ENCODE measurements at places on chromosomes 12 and 14.
A peak's percentile ranks its signal among the peaks of the same experiment; 100 is the strongest.

GRCh38 chr14:38616959-38617358, 361.1 kb upstream of the CLEC14A start:
- H3K27ac ChIP-seq = no peak overlapping the region
- no peaks in the 10 kb centered on the region for H3K27me3 ChIP-seq
- H3K36me3 ChIP-seq = no peaks in the 10 kb centered on the region
- peak; percentile 79 for DNase-seq

- H3K36me3 ChIP-seq = no peaks in the 10 kb centered on the region
- peak overlapping the region; percentile 37 for H3K27ac ChIP-seq
- DNase-seq = no peak
- peak overlapping the region; percentile 56 for H3K4me3 ChIP-seq
- H3K27me3 ChIP-seq = peaks cover 19% of the 10 kb centered on the region
- H3K4me1 ChIP-seq = peaks cover 10% of the 10 kb centered on the region
These were observed 1.0 kb downstream of the TMEM30B start for GRCh38 chr14:61280092-61280525.

DNA sequence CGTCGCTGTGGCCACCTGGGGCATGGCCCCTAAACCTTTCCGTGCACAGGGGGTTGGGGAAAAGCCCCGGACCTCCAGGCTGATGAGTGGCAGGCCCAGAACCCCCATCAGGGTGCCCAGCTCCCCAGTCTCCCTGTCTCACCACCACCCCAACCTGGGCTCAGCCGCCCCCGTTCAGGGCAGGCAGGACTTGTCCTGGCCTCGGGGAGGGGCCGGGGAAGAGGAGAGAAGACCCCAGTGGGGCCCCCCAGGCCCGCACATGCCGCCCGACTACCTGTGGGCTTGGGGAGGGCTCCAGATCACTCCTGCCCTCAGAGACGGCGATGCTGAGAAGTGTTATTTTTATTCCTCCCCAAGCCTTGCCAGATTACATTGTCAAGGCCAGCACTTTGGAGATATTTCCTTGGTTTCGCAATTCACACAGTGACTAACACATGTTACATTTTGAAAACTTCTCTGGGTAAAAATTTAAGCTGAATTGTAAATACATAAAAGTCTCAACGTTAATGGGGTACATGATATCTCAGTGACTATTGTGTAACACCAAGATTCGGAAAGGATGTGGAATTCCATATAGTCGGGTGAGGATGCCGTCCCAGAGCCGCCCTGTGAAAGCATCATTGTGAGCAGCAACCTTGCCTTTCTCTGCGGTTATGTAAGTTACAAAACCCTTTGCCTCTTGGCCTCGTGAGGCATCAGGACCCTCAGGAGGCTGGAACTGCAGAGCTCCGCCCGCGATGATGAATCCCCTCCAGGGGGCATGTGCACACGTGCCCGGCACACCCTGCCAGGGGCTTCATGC, 85.6 kb upstream of the DIO3 start:
- H3K4me3 ChIP-seq = no peak overlapping the region
- peaks cover 17% of the 10 kb centered on the region for H3K27me3 ChIP-seq
- H3K4me1 ChIP-seq = peaks cover 13% of the 10 kb centered on the region
- no peaks in the 10 kb centered on the region for H3K36me3 ChIP-seq

DNA sequence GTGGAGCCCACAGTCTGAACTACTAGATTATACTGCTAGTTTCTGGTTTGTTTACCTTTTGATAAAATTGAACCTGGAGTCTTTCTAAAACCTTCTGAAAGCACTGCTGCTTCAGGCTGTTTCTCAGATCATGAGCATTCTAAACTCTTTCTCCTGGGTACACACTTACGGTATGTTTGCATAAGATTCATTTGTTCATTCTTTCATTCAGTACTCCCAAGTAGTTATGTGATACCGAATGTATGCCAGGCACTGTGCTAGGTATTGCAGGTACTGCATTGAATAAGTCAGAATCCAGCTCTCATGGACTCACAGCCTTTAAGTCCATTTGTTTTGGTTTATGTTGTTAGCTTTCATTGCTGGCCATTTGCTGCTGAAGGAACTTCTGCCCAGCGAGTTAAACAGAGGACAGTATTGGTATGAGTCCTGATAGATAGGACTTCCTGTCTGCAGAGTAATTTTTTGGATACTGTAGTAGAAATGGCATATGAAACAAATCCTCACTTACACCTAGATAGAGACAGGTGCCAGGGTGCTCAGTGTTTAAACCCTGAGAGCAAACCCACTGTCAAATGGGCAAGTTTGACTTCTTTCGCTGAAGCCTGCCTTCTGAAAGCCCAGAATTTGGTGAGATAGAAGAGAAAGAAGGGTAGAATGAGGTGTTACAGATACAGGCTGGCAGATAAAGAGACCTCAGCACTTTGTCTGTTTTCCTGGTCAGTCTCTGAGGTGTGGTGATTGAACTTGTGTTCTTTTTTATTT, 2.1 kb downstream of the SUSD6 start:
- H3K27ac ChIP-seq = peak overlapping the region; percentile 95
- peak overlapping the region; percentile 86 for H3K4me3 ChIP-seq

- no peak overlapping the region for H3K4me3 ChIP-seq
- H3K36me3 ChIP-seq = no peaks in the 10 kb centered on the region
- no peaks in the 10 kb centered on the region for H3K27me3 ChIP-seq
These were observed 45.8 kb downstream of the CRADD start for GRCh38 chr12:93722835-93723567.

GRCh38 chr14:104048758-104049507, 36.6 kb upstream of the ASPG start:
- no peaks in the 10 kb centered on the region for H3K36me3 ChIP-seq
- no peak overlapping the region for H3K27ac ChIP-seq
- H3K4me1 ChIP-seq = no peaks in the 10 kb centered on the region
- H3K27me3 ChIP-seq = no peaks in the 10 kb centered on the region
- no peak overlapping the region for H3K4me3 ChIP-seq
- peak; percentile 11 for DNase-seq

GRCh38 chr12:112788205-112788604, 3.3 kb upstream of the RPH3A start:
- H3K27ac ChIP-seq = no peak overlapping the region
- H3K4me3 ChIP-seq = no peak overlapping the region
- peaks cover 3% of the 10 kb centered on the region for H3K27me3 ChIP-seq
- no peak for DNase-seq
- H3K36me3 ChIP-seq = no peaks in the 10 kb centered on the region
